ENCODE measurements at places on chromosomes 12 and 14.

- no peak for DNase-seq
Observed at GRCh38 chr12:53862206-53862605, 76.4 kb upstream of the HOXC13 start.

DNA sequence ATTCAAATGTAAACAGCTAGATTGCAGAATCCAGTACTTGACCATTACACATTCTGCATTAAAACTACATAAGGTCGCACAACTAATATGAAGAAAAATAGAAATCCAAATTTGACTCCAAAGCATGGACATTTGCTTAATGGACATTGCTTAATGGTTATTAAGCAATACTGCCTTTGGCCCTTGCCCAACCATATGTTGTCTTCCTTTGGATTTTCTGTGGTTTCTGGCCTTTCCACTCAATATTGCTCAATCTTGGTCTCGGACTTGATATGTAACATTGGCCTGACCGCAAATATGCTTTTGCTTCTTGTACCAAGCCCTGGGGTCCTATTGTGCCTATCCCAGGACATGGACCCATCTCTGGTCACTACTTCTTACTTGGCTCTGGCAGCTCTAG, 67.2 kb downstream of the PTPRR start:
- no peak for DNase-seq

DNA sequence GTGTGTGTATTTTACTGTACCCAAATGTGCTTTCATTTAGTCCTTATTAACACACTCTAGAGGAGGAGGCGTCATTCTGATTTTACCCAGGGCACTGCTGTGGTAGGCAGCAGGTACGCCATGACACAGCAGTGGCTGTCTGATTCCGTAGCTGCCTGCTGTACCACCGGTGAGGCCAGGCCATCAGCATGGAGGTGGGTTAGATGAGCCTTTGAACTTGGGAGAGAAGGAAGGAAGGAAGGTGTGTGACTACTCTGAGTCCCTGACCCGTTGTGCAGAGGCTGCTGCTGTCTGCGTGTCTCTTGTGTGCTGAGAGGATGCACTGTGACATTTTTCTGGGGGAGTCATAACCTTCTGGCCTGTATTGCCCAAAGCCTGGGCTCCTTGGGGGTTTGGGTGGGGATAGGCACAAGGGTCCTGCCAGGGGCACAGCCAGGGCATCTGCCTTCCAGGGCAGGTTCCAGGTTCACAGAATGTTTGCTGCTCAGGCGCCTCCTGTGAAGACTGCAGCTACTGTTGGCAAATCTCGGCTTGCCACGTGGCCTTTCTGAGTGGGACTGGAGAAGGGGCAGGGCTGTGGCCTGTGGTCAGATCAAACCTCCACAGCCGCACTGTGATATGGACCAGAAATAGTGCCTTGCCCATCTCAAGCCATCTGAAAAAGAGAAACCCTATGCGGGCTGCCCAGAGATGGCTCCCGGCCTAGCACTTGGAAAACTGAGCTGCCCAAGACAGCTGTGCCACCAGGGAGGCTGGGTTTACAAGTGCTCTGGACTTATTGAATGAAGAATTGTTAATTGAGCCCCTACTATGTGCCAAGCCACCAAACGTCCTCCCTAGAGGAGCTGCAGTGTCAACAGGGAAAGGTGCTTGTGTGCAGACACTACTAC, 47.1 kb downstream of the MLXIP start:
- DNase-seq, result no peak

DNA sequence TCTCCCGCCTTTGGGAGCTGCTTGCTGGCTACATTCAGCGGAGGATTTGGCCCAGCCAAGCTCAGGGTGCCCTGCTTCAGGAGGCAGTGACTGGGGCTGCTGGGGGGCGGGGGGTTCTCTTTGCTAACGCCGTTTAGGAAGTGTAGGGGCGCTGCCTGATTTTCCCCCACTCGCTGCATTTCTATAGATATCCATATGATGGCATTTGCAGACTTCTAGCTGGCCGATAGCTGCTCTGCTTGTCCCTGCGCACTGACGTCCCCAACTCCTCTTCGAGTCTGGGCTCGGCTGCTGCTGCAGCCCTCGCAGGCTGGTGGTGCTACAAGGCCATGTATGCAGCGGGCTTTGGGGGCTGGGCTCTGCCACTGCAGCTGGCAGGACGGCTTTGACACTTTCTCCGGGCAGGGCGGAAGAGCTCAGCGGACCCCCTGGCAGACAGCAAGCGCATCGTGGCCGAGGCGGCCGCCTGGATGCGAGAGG, 3.1 kb downstream of the LRFN5 start:
- peak; percentile 68 for DNase-seq

GRCh38 chr12:70733385-70733784, 96.2 kb upstream of the PTPRB start:
- no peak for DNase-seq

DNA sequence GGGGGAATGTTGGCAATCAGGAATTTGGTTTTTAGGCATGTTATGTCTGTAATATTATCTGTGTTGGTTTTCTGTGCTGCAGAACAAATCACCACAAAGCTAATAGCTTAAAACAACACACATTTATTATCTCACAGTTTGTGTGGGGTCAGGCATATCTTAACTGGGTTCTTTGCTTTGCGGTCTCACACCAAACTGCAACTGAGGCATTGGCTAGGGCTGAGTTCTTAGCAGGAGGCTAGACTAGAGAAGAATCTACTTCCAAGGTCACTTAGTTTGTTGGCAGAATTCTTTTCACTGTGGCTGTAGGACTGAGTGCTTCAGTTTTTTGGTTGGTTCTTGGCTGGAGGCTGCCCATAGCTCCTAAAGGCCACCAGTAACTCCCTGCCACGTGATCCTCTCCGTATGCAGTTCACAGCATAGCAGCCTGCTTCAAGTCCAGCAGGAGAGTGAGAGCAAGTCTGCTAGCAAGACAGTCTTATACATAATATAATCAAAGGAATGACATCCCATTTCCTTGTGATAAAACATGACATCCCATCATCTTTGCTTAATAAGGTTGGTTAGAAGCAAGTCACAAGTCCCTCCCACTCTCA, 21.6 kb downstream of the ATF1 start:
- DNase-seq, result no peak

GRCh38 chr12:30970559-30971197, 44.1 kb downstream of the TSPAN11 start:
- DNase-seq, result no peak

DNA sequence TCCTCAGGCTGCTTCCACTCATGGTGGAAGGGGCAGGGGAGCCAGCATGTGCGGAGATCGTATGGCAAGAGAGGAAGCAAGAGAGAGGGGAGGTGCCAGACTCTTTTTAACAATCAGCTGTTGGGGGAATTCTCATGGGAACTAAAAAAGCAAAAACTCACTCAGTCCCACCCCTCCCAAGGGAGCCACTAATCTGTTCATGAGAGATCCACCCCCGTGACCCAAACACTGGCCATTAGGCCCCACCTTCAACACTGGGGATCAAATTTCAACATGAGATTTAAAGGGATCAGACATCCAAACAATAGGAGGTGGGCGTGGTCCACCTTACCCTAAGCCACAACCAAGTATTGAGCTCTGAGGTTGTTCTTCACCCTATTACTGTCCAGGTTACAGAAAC, 375.1 kb downstream of the GRIN2B start:
- DNase-seq, result no peak

DNA sequence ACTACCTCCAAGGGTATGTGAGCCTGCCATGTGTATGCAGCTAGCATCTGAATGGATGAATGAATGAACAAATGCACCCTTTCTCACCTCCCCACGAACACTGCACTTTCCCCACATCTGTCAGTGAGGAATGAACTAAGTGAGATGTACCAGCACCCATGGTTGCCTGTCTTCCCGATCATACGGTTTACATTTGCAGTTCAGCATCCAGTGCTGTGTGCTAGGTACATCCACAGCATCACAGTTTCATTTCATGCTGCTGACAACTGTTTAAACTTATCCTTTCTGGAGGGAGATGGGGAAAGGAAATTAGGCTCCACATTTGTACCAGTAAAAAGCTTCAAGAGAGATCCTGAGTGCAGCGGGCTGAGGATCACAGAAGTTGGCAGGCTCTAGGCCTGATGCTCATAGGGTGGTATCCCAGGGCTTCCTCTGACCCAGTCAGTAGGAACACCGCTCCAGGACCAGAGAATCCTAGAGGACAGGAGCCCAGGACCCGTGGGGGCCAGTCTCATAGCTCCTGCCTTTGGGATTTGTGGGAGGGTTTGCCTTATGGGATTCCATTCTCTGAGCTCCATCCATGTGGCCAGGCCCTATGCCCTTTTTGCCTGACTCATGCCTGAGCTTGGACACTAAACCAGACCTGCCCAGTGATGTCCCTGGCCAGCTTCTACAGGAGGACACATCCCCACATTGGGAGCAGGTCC, 294.5 kb downstream of the CACNA1C start:
- no peak for DNase-seq

GRCh38 chr14:92597906-92598905, 84.6 kb downstream of the RIN3 start:
- no peak for DNase-seq

- no peak for DNase-seq
Observed at GRCh38 chr14:104392001-104392395, 187.6 kb upstream of the C14orf180 start.

GRCh38 chr14:32821964-32822653, 116.6 kb upstream of the NPAS3 start:
- no peak for DNase-seq

DNA sequence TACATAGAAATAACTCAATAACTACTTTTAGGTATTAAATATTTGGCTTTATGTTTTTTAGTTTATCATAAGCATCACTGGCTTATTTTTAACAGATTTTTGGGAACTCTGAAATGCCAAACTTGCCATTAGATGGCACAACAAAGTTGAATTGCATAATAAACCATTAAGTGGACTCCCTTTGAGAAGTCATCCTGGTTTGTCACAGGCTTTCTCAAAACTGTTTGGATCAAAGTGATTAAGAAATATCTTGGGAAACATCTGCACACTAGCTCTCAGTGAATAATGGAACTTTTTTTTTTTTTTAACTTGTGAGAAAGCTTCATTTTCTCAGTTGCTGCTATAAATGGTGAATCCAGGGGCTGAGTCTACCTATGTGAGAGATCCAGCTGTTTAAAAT, 4.3 kb downstream of the SLC16A7 start:
- DNase-seq, result no peak

GRCh38 chr12:4068981-4069669, 195.9 kb upstream of the PARP11 start:
- no peak for DNase-seq

- DNase-seq, result no peak
Observed at GRCh38 chr14:75456997-75457335, 29.1 kb downstream of the JDP2 start.

- no peak for DNase-seq
Observed at GRCh38 chr12:857611-858010, 91.9 kb downstream of the RAD52 start.

DNA sequence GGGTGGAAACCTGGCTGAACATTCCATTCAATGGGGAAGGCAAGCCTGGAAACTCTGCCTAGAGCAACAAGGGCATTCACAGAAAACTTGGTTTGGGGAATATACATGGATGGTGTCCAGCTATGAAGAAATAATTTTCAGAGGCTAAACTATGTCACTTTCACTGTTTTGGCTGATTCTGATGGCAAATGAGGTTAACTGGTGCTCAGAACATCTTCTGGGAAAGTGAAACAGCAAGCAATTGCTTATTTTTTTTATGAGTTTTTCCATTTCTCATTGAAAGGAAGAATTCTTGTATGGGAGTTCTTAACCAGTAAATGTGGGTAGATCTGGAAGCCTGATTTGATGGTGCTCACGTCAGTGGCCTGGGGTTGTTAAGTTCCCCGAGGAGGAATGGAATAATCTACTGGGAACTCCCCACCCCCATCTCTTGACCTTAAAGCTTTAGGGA, 132.8 kb upstream of the BTG1 start:
- DNase-seq, result no peak

DNA sequence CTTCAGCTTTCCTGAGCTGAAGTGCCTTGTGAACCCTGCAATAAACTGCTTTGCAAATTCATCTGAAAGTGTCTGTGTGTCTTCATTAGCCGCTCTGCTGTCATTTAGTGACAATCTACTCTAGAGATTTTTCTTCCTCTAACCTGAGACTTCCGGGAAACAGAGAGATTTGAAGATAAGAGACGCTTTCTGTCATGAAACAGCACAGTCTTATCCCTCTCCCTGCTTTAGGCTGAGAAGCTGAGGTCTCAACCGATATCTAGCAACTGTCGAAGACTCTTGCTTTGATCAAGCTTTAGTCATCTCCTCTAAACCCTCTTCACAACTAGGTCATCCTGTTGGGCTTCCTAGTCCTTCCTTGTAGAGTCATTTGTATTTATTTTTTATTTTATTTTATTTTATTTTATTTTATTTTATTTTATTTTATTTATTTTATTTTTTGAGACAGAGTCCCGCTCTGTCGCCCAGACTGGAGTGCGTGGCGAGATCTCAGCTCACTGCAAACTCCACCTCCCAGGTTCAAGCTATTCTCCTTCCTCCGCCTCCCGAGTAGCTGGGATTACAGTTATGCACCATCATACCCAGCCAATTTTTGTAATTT, 1.2 kb downstream of the RNASE2 start:
- DNase-seq, result no peak

- DNase-seq, result no peak
Observed at GRCh38 chr12:10279937-10280336, 27.7 kb upstream of the KLRD1 start.

DNA sequence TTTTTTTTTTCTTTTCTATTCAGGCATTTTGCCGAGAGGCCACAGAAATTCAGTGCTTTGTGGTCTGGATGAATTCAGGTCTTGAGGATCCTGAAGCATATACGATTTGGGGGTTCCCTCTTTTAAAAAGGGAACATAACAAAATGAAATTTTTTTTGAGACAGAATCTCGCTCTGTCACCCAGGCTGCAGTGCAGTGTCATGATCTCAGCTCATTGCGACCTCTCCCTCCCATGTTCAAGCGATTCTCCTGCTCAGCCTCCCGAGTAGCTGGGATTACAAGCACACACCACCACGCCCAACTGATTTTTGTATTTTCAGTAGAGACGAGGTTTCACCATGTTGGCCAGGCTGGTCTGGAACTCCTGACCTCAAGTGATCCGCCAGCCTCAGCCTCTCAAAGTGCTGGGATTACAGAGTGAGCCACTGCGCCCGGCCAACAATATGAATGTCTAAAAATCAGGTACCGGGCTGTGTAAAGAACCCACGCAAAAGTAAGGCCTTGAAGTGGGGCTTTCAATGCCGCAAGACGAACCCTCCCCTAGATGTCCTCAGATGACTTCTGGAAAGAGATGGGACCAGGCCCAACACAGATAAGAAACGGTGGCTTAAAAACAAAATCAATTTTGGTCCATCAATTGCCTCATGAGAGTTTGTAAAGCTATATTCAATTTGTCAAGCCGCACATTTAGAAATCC, 30.0 kb downstream of the TESC start:
- no peak for DNase-seq

DNA sequence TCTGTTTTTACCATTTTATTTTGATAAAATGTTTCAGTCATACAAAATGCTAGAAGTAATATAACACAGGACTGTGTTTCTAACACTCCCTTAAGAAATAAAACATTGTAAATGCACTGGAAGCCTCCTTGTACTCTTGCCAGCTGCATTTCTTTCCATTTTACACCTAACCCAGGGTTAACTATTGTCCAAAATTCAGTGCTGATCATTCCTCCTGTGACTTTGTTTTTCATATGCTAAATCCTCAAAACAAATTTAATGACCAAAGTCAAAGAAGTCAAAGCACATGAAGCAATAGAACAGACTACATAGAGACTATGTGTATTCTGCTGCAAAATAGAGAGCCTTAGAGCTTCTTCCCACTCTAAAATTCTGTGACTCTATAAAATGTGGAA, 420.3 kb upstream of the PRICKLE1 start:
- DNase-seq, result no peak

GRCh38 chr12:9039397-9039977, 50.1 kb downstream of the KLRG1 start:
- no peak for DNase-seq

All from anterior cingulate cortex (tissue), 58 donors.